Endothelial cell (in vitro differentiated cells): ENCODE measurements at places on chromosomes 3 and 15. TPM values are rescaled to one million over a fixed set of nuclear protein-coding genes. Genes with fewer than 3 reads are reported as not detected.

DNA sequence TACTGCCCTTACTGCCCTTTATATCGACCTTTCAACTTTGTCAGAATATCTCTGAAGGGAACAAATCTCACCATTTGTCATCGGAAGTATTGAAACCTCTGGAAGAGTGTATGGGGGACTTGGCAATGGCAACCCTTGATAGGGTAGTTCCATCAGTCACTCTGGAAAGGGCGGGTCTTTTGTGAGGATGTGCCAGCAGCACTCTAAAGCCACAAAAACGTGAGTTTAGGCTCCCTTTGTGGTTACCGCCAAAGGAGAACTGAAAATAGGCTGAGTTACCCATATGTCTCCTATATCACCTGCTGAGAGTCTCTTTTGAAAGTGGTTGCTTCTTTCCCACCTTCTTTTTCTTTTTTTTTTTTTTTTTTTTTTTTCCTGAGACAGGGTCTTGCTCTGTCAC is 296.8 kb upstream of the CHRM5 start:
- no peak overlapping the region for H3K4me3 ChIP-seq
- H3K4me1 ChIP-seq, result peaks cover 13% of the 10 kb centered on the region
- DNase-seq, result no peak
- H3K36me3 ChIP-seq, result no peaks in the 10 kb centered on the region
- no peaks in the 10 kb centered on the region for H3K27me3 ChIP-seq

DNA sequence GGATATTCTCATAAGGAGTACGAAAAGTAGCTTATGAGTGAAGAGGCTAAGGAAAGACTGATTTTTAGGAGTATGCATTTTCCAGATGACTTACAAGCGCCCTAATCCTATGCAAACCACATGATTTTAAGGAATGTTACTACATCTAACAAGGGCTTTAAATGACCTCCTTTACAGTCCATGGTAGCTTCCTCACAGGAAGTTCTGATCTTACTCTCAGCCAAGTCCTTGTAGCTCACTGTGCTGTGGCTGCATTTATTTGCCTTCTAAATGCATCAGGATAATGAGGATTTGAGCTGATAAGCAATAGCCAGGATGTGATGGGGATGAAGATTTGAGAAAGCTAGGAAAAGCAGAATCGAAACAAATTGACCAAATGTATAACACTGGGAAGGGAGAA is 896.0 kb downstream of the MCTP2 start:
- peaks cover 1% of the 10 kb centered on the region for H3K27me3 ChIP-seq
- no peak overlapping the region for H3K4me3 ChIP-seq
- peaks cover 20% of the 10 kb centered on the region for H3K4me1 ChIP-seq

Gene SIN3A
- 67.3 TPM for total RNA-seq

Gene SCN11A
- 0.69 TPM for total RNA-seq

Gene CMSS1
- total RNA-seq, result 25.8 TPM

Gene CIDEC
- not detected for total RNA-seq

GRCh38 chr3:66938338-66938963 is 59.7 kb upstream of the KBTBD8 start:
- no peak overlapping the region for H3K27ac ChIP-seq
- DNase-seq, result peak; percentile 50
- H3K36me3 ChIP-seq, result no peaks in the 10 kb centered on the region
- H3K4me3 ChIP-seq, result no peak overlapping the region

GRCh38 chr3:118990823-118991560 is 43.7 kb downstream of the IGSF11 start:
- H3K27ac ChIP-seq, result no peak overlapping the region
- H3K36me3 ChIP-seq, result no peaks in the 10 kb centered on the region
- H3K4me1 ChIP-seq, result no peaks in the 10 kb centered on the region
- DNase-seq, result no peak
- no peaks in the 10 kb centered on the region for H3K27me3 ChIP-seq
- H3K4me3 ChIP-seq, result no peak overlapping the region

DNA sequence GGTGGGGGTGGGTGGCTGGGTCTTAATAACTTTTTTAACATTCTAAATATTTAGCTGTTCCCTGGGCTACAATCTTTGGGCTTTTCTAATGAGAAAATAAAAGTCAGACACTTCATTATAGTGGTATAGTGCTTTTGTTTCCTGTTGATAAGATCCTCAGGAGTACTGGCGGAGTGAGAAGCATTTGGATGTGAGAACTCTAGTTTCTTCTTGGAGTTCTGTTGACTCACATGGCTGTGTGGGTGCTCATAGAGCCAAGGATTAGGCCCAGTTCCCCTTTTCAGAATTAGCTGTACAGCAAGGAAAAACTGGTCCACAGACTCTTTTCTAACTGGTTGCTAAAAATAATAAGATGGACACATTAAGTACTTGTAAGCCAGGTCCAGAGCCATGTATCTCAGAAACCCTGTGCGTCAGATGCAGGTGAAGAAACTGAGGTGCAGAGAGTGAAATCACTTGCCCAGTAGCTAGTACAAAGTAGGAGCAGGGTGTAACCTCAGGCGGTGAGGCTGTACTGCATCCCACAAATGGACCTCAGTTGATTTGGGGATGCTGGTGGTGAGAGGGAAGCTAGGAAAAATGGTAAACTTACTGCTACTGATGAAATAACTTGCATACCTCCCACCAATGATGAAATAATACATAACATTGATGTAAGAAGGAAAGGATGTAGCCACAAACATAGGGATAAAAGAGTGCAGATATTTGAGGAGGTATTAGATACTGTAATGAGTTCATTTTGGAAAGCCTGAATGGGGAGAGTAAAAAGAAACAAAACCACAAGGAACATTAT is 2.3 kb downstream of the ITPR1 start:
- peaks cover 9% of the 10 kb centered on the region for H3K36me3 ChIP-seq
- H3K27me3 ChIP-seq, result peaks cover 5% of the 10 kb centered on the region
- peak overlapping the region; percentile 94 for H3K4me3 ChIP-seq
- H3K4me1 ChIP-seq, result peaks cover 29% of the 10 kb centered on the region
- no peak overlapping the region for H3K27ac ChIP-seq

DNA sequence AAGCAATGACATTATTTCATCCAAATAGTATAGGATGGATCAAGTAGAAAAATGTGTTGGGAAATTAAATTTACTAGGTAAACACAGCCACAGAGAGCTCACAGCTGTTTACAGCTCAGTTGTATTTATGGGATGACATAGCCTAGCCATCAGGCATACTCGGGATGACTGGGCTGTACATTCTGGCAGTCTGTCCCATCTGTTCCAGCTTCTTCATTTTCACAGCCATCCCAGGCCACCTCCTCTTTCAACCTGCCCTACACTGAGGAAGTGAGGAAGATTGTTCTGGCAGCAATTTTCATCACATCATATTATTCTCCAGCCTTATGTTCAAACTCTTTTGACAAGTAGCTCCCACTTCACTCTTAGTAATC is 98.4 kb upstream of the PFN2 start:
- DNase-seq, result no peak
- peaks cover 6% of the 10 kb centered on the region for H3K4me1 ChIP-seq
- no peaks in the 10 kb centered on the region for H3K36me3 ChIP-seq

Gene ISLR
- total RNA-seq, result 0.51 TPM
